ENCODE measurements at places on chromosomes 13 and 19.

GRCh38 chr19:53546758-53547513, 9.0 kb downstream of the ZNF331 start:
- no peak for DNase-seq

DNA sequence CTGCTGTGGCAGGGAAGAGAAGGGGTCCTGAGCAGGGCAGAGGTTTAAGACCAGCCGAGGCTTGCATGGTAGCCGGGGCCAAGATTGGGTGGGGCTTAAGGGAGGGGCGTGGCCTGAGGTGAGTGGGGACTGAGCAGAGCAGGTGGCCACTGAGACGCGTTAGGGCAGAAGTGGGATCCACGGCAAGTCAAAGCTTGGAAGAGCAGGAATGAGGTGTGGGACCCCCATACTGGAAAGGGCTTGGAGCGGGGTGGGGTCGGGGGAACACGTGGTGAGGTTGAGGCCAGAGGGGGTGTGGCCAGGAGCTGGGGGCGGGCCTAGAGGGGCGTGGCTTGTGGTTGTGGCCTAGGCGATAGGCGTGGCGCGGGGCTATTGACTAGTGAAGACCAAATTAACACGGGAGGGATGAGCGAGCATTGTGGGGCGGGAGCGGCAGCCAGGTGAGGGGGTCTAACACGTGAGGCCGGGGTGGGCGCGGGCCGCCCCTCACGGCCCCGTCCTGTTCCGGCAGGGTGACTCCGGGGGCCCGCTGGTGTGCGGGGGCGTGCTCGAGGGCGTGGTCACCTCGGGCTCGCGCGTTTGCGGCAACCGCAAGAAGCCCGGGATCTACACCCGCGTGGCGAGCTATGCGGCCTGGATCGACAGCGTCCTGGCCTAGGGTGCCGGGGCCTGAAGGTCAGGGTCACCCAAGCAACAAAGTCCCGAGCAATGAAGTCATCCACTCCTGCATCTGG, 3.3 kb downstream of the CFD start:
- no peak for DNase-seq

DNA sequence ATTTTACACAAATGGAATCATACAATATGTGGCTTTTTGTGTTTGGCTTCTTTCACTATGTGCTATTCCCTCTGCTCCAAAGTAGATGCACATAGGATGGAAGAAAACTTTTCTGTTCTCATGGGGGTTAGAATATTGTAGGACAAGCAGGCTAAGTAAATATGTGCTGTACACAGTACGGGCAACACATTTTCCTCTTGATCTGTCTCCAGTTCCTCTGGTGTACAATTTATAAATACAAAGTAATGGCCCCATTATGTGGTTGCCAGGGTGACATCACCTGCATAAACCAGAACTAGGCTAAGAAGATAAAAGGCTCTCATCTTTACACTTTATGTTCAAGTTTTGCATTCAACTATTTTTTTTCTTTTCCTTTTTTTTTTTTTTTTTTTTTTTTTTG, 41.0 kb upstream of the SOX21 start:
- peak; percentile 24 for DNase-seq

DNA sequence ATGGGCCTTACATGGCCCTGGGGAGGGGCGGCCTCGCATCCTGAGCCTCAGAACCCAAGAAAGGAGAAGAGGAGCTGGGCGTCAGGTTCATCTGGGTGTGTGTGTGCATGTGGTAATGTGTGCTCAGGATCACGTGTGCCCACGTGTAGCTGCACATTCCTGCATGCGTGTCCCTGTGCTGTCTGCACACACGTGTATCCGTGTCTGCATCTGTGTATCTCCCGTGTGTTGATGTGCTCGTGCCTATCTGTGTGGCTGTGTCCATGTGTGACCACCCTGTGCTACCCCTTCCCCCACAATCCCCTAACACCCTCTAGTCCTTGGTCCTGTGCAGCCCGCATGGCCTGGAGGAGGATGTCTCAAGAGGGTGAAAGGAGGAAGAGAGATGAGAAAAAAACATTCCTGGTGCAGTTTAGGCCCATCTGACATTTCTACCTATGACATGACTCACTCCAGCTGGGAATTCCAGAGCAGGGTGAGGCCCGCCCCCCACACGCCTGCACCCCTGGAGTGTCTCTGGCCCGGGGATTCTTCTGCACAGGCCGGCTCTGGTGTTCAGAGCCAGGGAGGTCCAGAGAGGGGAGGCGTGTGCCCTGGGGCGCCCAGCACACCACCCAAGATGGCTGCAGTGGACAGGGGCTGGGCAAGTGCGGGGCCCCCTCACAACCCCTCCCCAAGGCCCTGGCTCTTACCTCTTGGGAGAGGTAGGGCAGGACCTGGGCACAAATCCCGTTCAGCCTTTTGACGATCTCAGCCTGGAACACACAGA, 7.1 kb downstream of the TLE5 start:
- DNase-seq, result no peak

GRCh38 chr13:89899302-89900103, 1448.0 kb upstream of the MIR17HG start:
- DNase-seq, result no peak

- DNase-seq, result no peak
These were observed at the start of gene ZNF285 for GRCh38 chr19:44401139-44402115. TSS of gene ZNF285 (minus strand) at chr19:44401608. CDS start at chr19:44397213, 4,395 bp downstream.

- DNase-seq, result no peak
These were observed 41.7 kb downstream of the VWA8 start for GRCh38 chr13:41919031-41919740.

- DNase-seq, result no peak
These were observed 124.6 kb downstream of the GGACT start for GRCh38 chr13:100464006-100464405.

- no peak for DNase-seq
These were observed 16.6 kb upstream of the USP12 start for GRCh38 chr13:27188239-27188638.

GRCh38 chr13:99353836-99354235, 46.6 kb upstream of the GPR183 start:
- no peak for DNase-seq

GRCh38 chr13:97254816-97255215, 32.7 kb downstream of the MBNL2 start:
- no peak for DNase-seq

GRCh38 chr13:69935043-69935442, 172.6 kb upstream of the ATXN8OS start:
- DNase-seq, result no peak

GRCh38 chr13:79393564-79394249, 12.3 kb downstream of the RBM26 start:
- DNase-seq, result peak; percentile 94

GRCh38 chr13:98405107-98405571, 171.8 kb downstream of the STK24 start:
- peak; percentile 84 for DNase-seq

DNA sequence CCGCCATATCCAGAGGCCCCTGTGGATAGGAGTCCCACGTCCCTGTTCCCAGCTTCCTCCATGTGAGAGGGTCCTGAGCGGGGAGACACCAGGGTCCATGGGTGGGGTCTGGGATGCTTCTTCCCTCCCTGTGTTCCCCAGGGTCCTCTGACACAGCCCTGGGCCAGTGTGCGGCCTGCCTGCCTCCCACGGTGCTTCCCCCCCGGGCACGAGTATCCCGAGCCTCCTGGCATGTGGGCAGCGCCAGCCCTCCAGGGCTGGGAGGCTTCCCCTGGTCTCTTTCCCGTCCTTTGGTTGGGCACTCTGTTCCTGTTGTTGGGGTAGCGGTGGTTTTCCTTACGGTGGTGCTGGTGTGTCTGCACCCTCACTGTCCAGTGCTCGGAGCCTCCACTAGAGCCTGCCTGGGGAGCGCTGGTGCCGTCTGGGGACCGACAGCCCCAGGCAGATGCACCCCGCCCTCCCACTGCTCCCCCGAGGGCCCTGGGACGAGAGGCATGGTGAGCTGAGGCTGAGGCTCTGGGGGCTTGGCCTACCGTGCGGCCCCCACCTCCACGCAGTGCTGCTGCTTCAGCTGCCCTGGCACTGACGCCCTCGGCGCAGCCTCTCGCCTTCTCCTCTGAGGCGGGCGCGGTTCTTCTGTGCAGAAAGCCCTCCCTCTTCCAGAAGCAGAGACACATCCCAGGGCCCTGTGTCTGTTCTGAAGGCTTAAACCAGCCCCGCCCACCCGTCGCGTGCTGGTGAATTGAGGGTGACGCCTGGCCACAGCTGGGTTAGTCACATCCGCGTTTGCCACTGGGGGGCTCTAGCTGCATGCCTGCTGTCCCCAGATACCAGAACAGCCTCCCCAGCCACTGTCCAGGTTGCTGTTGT, 27.9 kb downstream of the PLEKHJ1 start:
- DNase-seq, result no peak

DNA sequence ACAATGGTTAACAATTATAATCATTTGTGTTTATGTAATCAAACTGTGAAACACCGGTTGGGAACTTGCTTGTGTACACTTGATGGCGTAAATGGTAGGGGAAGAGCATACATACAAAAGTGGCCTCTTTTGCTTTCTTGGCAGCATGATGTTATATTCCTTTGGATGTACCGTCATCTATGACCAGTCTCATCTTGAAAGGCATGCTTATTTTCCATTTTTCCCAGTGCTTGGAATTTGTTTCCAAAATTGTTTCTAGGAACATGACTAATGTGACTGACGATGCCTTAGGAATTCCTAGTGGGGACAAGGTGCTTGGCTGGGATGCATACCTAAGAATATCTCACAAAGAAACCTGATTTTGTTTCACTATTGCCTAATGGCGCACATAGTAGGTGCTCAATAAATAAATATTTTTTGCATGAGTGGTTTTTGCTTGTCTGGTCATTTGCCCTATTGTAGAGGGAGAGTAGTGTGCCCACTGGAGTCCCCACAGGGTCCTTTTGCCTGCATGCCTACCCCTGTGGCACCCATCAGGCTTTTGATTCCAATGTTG, 45.5 kb downstream of the SAE1 start:
- DNase-seq, result no peak

GRCh38 chr13:51291341-51291740, 48.1 kb upstream of the SERPINE3 start:
- no peak for DNase-seq

GRCh38 chr13:49895826-49896225, 40.3 kb downstream of the SPRYD7 start:
- DNase-seq, result no peak

GRCh38 chr19:32661318-32661717, 13.7 kb downstream of the ANKRD27 start:
- DNase-seq, result no peak

GRCh38 chr19:41420101-41420880, 6.9 kb downstream of the B3GNT8 start:
- DNase-seq, result no peak

DNA sequence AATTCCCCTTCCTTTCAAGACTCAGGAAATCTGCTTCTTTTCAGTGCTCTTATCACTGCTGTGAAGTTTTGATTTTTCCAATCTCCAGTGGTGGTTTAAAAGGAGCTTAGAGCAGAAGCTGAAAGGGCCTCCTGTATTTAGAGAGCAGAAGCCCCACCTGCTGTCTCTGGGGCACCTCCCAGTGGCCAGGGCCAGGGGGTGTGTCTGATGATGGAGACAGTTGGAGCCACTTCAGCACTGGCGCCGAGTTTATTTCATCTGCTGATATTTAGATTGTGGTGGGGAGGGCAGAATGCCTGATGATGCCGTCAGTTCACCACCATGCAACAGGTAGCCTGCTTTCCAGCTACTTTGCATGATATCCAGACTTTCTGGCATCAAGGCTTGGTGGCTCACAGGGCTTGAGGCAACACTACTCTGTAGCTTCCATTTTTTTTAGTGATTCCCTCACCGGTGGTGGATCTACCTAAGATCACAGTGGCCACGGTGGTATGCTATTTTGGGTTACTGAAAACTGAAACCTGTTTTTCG, 371.9 kb downstream of the KCNRG start:
- peak; percentile 53 for DNase-seq

DNA sequence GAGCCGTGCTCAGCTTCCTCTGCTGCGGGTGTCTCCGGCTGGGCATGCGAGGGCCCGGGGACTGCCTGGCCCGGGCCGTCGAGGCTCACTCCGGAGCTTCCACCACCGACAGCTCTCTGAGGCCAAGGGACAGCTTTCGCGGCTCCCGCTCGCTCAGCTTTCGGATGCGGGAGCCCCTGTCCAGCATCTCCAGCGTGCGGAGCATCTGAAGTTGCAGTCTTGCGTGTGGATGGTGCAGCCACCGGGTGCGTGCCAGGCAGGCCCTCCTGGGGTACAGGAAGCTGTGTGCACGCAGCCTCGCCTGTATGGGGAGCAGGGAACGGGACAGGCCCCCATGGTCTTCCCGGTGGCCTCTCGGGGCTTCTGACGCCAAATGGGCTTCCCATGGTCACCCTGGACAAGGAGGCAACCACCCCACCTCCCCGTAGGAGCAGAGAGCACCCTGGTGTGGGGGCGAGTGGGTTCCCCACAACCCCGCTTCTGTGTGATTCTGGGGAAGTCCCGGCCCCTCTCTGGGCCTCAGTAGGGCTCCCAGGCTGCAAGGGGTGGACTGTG, 1.2 kb downstream of the S1PR4 start:
- no peak for DNase-seq

- no peak for DNase-seq
These were observed 17.8 kb upstream of the MIR17HG start for GRCh38 chr13:91329733-91330132.

GRCh38 chr19:50500060-50500752, 10.8 kb downstream of the JOSD2 start:
- no peak for DNase-seq

DNA sequence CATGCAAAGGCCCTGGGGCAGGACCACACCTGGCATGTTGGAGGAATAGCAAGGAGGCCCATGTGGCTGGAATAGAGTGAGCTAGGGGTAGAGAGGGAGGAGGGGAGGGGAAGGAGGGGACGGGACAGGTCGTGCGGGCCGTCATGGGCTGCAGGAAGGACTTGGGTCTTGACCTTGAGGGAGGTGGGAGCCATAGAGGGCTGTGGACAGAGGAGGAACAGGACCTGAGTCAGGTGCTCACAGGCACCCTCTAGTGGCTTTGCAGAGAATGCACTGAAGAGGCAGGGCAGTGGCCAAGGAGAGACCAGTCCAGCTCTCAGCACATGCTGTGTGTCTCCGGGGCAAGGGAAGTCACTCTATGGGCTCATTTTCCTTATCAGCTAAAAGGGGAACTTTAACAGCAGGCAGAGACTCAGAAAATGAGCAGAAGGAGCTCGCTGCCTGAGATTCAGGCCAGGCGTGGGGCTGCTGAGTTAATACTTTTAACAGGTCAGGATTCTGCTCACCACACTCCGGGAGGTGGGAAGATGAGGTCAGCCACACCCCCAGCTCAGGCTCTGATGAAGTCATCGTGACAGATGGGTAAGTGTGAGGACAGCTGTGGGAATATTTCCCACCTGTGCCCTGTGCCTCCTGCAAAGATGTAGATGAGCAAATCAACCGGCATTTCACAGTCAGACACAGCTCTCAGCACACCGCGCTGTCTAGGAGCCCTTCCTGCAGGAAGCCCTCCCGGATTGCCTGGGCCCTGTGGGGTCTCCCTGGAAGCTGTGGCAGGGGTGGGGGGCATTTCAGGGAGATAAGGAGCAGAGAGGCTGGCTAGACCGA, 6.0 kb upstream of the TNFAIP8L1 start:
- no peak for DNase-seq

- DNase-seq, result no peak
These were observed 1379.0 kb upstream of the MIR17HG start for GRCh38 chr13:89968470-89968869.

GRCh38 chr13:73767747-73768315, 366.4 kb downstream of the KLF12 start:
- no peak for DNase-seq

Data from NCI-H187 treated with DMSO at 0.1 percent for 48 hours (cell line).